ENCODE measurements at places on chromosomes 1 and 21. TPM values are rescaled to one million over a fixed set of nuclear protein-coding genes. Genes with fewer than 3 reads are reported as not detected.

The SUSD4 gene
- total RNA-seq, result 0.44 TPM

DNA sequence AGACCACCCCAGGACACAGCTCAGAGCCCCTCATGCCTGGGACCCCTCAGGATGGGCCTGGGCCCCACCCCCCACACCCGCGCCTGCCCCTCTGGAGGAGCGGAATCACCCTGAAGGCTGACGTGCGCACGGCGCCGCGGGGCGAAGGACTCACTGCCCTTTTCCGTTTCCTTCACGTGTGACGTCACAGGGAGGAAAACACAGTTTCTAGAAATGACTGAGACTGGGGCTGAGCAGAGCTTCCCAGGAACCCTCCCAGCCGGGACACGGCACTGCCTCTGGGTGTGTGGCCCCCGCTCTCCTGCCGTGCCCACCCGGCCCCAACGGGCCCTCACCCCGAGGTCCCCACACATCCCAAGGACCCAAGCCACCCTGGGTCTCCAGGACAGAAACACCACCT, 5.4 kb upstream of the TNFRSF4 start:
- DNase-seq, result no peak

DNA sequence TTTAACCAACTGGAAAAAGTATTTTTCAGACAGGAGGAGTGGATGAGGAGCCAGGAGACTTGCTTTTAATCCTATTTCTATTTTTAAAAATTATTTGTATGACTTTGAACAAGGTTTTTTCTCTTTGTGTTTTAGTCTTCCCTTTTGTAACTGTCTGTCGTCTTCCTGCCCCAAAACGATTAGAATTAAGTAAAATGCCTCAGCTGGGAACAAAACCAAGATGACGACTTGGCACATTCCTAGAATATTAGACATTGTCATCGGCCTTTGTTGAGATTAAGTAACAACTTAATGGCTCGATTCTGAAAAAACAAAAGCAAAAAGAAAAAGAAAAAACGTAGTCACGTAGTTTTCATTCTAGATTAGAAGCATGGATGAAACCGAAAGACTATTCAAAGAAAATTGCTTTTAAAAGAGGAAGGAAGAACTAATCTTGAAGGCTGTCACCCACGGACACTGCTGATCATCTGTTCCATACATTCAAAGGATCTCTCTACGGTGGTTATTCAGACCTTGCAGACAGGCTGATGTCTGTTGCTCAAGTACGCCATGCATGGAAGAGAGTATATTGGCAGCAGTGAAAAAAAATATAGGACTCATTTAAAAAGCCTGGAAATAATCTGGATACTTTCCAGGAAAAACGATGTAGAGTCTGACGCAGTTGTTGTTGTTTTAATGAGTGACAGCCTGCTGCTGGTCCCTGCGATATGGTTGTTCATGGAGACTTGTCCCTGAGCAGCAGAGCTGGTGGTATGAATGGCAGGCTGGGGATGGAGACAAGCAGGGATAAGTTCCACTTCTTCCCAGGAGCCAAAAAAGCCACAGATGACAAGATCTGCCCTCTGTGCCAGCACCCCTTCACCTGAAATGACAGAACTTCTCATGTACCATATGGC, 16.8 kb downstream of the GNG4 start:
- DNase-seq, result peak; percentile 43

DNA sequence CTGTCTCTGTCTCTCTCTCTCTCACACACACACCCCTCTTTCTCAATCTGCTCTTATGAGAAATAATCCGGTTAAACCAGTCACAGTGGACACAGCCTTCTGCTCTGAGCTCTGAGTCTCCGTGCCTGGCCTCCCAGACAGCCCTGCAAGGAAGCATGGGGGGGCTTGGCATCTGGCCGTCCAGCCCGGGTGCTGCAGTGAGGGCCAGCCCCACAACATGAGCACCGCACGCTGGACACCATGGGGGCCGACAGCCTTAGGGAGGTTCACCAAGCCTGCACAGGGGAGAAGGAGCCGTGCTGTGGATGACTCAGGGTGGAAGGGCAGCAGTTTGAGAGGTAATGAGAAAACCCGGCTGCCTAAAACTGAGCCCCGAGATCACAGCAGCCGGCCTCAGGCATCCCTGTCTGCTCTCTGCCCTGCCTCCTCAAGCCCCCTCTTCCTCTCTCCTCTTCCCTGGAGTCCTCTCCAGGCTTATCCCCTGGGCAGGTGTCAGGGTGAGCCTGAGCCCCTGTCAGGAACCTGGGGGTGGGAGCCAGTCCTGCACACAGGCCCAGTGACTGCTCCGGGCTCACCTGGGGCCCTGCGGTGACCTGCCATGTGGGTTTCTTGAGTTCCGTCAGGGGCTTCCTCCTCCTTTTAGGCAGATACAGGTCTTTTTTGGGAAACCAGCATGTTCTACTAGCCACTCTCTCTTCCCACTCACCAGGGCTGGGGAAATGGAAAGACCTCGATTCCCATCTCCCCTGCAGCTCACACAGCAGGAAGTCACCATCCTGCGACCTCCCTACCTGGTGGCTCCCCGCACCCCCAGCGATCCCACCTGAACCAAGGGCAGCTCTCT, 92.8 kb downstream of the ITPKB start:
- no peak for DNase-seq

The CCDC190 gene
- total RNA-seq, result under 0.01 TPM

The SPATA1 gene
- total RNA-seq, result 0.22 TPM

The OR2L13 gene
- total RNA-seq, result not detected

DNA sequence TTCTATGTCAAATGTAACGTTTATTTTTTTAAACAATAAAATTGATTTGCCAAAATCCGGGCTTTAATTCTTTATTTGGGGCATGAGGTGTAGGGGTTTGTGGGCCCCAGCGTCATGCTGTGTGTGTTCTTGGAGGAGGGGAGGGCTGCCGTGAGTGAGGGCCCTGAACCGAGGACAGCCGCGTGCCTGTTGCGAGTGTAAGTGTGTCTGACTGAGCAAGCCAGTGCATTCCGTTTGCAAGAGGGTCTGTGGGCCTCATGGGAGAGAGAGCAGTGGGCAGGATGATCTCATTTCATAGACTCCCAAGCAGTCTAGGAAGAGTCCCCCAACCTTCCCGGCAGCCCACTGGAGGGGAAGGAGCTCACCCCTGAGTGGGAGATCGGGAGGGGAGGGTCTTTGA, 21.4 kb upstream of the SPSB1 start:
- DNase-seq, result no peak

DNA sequence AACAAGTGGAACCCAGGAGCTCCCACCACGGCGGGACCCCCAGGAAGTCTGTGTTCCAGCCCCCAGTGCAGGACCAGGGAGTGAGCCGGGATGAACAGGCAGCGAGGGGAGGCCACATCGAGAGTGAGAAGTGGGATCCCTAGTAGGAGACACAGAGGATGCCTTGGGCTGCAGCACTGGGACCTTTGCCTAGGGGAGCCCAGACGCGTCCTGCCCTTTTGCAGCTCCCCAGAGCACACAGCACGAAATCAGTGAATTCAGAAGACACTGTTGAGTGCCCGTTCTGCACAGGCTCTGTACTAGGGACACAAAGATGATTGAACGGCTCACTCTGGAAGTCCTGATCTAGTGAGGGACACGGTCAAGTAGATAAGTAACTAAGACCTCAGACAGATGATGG, 23.5 kb downstream of the TRIM67 start:
- no peak for DNase-seq
